HuH-7.5 (cell line): ENCODE measurements at places on chromosomes 11 and 22.

- DNase-seq = peak; percentile 83
Observed at GRCh38 chr11:64893194-64894069, 15.0 kb upstream of the EHD1 start.

DNA sequence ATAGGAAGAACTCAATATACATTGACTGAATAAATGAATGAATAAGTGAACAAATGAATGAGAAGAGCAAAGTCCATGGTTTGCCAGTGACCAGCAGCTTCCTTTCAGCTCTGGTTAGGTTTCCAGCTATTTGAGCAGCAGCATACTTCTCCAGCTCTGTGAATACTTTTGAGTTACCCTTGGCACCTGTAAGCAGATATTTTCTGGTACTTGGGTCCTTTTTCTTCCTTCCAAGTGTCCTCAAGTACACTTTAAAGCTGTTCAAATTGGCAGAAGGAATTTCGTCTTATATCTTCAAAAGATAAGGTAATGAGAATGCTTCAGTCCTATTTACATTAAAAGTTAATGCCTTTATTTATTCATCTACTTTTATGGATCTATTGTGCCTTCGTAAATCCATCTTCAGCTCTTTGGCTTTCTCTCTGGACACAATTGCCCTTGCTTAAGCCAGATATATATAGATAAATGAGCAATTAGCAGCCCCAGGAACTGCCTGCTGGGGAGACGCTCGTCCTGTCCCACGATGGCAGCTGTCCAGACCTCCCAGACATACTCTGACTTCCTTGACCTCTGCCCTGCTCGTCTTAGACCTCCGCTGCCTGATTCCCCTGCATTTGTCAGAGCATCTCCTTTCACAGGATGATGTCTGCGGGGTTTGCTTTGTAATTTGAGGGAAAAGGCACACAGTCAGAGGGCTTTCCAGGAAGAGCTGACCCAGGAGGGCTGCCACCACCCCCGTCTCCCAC is 926.3 kb downstream of the OPCML start:
- no peak for DNase-seq

DNA sequence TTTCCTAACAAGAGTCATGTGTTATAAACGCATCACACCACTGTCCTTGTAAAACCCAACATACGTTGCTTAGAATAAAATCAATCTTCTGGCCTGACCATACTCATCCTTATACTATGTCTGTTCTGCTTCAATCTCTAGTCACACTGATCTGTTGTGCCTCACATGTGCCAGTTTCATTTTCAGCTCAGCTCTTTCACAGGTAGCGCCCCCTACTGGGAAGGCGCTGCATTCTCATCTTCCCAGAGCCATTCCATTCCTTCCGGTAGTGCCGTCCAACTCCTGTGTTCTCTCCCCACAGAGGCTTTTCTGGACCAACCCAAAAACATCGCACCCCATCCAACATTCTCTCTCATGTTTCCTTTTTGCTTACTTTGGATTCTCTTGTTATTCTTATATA is 22.2 kb downstream of the CASP5 start:
- DNase-seq = no peak

DNA sequence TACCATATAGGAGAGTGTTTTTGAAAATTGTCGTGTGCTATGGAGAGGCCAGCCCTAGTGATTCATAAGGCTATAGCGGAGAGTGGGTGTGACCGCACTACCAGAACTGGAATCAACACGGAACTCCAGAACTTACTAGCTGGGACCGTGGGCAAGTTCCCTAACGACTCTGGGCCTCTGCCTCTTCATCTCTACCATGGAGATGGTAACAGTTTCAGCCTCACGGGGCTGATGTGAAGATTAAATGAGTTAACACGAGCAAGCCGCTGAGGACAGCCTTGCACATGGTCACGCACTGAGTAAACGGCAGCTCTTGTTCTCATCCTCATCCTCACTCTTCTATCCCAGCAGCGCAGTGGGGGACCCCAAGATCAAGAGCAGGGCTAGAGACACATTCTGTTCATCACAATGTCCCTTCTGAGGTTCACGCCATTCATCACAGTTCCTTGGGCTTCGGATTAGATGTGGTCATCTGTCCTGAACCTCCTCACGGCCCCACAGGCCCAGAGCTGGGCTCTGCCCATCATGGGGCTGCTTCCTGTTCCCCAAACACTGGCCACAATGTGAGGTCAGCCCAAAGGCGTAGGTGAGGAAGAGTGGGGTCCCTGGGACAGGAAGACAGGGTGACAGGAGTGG is 47.2 kb upstream of the CD5 start:
- DNase-seq = no peak

- no peak for DNase-seq
Observed at GRCh38 chr22:22870577-22871404, 16.8 kb upstream of the IGLL5 start.

DNA sequence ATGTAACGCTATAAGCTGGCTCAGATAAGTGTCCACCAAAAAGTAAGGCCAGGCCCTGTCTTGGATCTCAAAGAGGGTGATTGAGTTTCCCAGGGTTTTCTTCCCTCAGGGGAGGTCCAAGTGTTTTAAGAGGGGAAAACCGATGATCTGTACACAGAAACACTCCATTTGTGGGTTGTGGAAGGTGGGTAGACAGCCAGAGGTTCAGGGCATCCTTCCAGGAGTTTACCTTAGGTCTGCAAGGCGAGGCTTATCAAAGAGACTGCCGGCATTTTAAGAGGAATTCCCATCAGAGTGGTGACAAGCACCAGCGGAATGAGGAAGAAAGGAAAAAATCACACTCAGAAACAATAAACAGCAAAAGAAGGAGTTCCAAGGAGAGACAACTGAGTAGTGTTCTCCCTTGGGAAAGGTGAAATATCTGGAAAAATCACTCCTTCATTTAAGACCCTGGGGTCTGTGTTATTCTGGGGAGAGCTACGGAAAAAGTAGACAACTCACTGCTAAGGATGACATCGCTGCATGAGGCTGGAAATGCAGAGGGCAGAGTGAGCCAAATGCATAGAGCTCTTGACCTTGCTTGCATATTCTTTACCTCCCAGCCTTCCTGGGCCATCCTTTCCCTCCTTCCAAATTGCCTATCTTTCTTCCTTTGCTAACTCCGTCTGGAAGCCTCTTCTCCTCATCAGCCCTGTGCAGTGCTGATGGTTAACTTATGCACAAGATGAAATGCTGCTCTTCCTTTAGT is 22.1 kb upstream of the MMP7 start:
- DNase-seq = no peak

GRCh38 chr11:64918017-64918416 is 1.0 kb upstream of the ATG2A start:
- DNase-seq = no peak

- peak; percentile 66 for DNase-seq
Observed at GRCh38 chr11:79100093-79100910, 340.5 kb downstream of the TENM4 start.

DNA sequence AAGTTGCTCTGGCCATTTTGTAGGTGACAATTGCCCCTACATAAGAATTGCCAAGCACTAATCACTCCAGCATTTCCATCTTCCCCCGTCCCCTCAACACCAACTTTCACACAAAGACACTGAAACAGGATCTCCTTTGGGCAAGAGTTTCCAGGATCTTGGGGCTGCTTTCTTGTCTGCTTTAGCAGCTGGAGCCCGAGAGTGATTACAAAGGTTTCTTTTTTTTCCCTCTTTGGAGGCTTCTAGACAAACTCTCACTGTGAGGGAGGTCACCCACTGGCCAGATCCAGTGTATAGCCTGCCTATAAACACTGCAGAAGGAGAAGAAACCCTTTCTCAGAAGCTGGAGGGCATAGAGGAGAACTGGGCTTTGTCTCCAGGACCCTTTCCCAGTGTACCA is 92.5 kb downstream of the APIP start:
- DNase-seq = no peak

- no peak for DNase-seq
Observed at GRCh38 chr11:130815097-130815802, 101.0 kb downstream of the SNX19 start.
